ENCODE measurements at places on chromosomes 3 and 15. TPM values are rescaled to one million over a fixed set of nuclear protein-coding genes. Genes with fewer than 3 reads are reported as not detected.

DNA sequence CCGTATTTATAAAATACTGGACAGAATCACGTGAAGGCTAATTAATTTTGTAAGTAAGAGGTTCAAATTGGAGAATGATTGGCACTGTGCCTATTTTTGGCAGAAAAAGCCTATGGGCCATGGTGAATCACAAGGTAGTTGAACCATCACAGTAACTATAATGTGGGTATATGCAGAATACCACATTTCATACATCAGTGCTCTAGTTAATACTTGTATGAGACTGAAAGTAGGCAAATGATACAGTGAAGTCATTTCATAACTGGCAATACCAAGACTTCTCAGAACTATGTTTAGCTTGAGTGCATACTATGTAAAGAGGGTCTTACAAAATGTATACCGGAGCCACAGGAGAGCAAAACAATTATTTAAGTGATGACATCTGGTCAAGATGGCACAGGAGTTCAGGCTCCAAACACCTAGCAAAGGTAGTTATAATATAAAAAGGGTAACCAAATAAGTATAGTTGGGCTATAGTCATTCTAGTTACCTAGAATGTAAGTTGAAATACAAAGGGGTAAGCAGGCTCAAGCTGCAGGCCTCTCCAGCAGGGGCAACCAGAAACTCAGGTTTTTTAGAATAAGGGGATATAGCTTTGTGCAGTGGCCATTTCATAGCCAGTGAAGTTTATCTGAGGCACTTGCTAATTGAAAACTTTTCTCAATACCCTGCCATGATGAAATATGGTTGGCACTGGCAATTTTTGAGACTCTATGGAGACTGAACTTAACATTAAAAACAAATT, 19.1 kb downstream of the GPR160 start:
- no peak for DNase-seq

GRCh38 chr3:192675958-192676649, 51.2 kb downstream of the FGF12 start:
- no peak for DNase-seq

- no peak for DNase-seq
Observed at GRCh38 chr3:12005951-12006625, 1.9 kb downstream of the SYN2 start.

DNA sequence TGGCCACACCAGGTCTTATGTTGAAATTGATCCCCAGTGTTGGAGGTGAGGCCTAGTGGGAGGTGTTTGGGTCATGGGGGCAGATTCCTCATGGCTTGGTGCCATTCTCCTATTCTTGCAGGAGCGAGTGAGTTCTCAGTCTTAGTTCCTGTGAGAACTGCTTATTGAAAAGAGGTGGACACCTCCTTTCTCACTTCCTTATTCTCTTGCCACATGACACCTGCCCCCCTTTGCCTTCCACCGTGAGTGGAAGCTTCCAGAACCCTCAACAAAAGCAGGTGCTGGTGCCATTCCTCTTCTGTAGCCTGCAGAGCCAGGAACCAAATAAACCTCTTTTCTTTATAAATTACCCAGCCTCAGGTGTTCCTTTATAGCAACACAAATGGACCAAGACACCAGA, 318.1 kb upstream of the MCTP2 start:
- no peak for DNase-seq

DNA sequence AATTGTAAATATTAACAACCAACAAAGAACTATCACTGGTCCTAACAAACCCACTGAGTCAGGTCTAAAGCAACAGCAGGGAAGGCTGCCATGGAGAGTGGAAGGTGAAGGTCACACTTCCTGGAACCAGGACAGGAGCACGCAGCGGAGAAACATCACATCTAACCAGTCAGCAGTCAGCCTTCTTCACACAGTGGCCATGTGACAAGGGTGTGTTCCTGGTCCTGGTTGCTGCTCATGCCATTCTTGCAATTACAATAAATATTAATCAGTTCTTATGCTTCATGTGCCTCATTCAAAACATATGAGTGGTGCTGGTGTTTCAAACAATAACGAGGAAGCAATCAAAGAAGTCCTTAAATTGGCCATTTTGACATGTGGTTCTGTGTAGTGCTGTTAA, 162.8 kb downstream of the ARRDC4 start:
- DNase-seq: no peak

RTP3 gene
- not detected for total RNA-seq

POTEB2 gene
- not detected for total RNA-seq

- DNase-seq: no peak
Observed at GRCh38 chr3:32110233-32110760, 3.9 kb downstream of the GPD1L start.

MST1 gene
- total RNA-seq: 2.2 TPM

STRA6 gene
- under 0.01 TPM for total RNA-seq

All from lung microvascular endothelial cell (primary cell).